ENCODE measurements at places on chromosomes 7 and 10.

- DNase-seq: no peak
These were observed 54.4 kb downstream of the MGMT start for GRCh38 chr10:129521161-129522025.

DNA sequence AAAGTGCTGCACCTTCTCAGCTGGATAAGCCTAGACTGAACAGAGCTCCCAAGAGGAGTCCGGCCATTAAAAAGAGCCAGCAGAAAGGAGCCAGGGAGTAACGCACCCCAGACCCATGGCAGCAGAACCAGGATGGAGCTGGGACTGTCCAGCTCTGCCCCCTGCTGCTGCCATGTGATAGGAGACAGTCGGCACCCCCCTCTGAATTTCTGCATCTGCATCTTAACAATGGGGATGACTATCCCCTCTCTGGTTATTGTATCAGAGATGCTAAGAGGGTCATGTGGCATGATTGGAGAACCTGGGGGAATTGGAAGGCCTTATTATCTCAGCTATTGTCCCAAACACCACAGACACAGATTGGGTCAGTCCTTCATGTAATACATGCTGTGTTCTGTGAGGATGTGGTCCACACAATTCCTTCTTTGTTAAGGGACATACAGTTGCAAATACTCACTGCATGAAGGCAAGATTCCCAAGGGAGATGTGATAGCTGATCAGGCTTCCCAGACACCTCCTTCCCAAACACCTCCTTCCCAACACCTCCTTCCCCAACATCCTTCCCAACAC is 29.3 kb downstream of the PLEKHS1 start:
- no peak for DNase-seq

DNA sequence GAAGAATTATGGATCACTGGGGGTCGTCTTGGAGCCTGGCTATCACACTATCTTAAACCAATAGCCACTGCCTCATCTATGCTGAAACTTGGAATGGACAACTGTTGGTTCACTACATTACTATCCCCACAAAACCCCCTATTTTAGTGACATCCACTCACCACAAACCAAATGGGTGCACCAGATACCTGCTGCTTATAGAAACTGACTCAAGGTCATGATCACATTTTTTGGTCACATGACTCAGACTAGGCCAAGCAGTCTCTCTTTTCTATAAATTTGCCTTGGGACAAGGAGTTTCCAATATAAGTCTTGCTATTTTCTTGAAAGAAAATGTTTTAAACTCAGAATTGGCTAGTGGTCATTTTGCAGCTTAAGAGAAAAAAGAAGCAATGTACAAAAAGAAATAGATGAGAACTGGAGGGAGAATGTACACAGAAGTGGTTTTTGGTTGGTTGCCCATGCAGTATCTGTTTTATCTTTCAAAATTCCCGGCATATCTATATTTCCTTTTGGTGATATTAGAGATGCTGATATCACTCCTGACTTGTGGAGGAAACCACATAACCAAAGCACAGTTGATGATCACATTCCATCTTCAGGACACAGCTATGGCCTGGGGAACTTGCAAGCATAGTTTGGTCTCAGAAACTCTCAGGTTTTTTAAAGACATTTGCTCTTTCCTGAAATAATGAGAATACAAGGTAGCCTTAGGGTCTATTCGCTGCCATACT is 85.2 kb upstream of the CACNA2D1 start:
- no peak for DNase-seq

DNA sequence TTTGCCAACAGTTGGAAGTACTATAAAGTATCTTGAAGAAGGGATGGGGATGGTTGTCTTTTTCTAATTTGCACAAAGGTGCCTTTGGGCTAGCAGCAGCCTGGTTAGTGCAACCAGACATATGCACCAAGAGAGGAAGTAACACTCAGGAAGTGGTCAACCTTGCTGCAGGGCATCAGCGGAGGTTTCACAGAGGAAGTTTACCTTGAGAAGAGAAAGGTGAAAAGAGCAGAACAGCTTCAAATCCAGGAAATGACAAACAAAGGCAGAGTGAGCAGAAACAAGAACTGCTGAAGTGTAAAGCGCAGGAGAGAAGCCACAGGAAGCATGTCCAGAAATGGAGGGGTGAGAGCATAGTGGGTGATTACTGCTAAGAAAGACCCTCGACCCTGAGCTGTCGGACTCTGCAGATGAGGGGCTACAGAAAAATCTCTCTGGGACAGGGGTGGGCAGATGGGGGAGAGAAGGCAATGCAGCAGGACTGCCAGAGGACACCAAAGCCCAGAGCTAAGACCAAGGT is 66.9 kb downstream of the STK17A start:
- DNase-seq: peak; percentile 69

GRCh38 chr7:117790731-117791130 is 82.5 kb downstream of the CTTNBP2 start:
- no peak for DNase-seq

DNA sequence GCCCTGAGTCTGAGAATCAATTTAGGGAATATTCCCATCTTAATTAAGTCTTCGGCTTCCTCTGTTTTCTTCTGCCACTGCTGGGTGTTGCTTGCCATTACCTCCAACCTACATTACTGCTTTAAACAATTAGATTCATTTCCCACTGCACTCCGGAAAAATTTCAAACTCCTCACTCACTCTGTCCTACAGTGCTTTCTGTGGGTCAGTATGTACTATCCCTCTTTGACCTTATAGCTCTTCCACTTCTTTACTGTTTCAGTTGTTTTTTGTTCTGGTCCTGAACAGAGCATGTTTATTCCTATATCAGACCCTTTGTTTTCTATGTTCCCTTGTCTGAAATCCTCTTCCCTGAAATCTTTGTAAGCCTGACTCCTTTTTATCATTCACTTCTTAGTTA is 160.6 kb downstream of the MAGI2 start:
- DNase-seq: no peak

- no peak for DNase-seq
These were observed 58.2 kb upstream of the DNAAF5 start for GRCh38 chr7:668139-668931.

- DNase-seq: no peak
These were observed 1.5 kb upstream of the DHX32 start for GRCh38 chr10:125882596-125882995.

DNA sequence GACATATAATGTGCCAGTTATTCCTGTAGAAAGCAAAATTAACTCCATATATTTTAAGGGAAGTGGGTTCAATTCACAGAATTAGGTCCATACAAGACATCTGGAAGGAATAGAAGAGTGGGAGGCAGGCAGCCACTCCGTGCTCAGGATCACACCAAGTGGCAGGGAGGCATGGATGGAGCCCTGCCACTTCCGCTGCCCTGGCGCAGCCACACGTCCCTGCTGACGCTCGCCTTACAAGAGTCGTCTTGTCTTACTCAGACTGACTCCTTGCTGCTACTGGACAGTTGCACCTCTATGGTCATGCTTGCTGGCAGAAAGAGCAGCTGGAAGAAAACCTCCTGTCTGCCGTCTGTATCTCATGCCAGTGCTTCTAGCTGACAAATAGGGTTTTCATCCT is 579.9 kb upstream of the POM121L12 start:
- DNase-seq: no peak

DNA sequence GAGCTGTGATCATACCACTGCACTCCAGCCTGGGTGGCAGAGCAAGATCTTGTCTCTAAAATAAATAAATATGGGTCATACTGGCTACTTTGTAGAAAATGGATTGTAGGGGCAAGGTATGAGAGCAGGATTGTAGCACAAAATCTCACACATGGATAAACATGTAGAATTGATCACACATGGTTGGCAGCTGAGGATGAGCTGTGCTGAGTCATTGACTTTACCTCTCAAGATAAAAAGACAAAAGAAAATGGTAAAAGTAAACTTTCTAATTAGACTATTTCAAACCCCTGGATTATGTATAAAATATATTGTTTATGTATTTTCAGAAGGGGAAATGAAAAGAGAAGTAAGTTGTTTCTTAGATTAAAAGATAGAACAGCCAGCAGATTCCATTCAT is 69.3 kb downstream of the APBB1IP start:
- DNase-seq: no peak

DNA sequence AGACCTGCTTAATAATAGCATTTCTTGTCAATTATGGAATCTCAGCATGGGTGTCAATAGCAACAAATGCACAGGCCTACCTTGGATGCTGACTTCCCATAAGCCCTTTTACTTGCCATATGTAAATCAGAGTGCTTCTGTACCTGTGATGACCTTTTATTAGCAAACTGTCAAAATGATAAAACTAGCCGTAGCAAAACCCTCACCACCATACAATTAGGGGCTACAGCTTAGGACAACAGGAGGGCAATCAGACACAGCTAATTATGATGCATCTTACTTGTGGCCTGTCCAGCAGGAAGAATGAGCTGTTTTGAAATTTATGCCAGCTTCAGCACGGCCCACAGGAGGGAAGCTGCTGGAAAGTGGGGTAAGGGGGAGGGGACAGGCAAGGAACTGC is 201.6 kb downstream of the TAX1BP1 start:
- no peak for DNase-seq

- no peak for DNase-seq
These were observed 39.2 kb downstream of the FGF8 start for GRCh38 chr10:101736666-101737065.

GRCh38 chr7:115479448-115479847 is 551.1 kb downstream of the TFEC start:
- DNase-seq: no peak

DNA sequence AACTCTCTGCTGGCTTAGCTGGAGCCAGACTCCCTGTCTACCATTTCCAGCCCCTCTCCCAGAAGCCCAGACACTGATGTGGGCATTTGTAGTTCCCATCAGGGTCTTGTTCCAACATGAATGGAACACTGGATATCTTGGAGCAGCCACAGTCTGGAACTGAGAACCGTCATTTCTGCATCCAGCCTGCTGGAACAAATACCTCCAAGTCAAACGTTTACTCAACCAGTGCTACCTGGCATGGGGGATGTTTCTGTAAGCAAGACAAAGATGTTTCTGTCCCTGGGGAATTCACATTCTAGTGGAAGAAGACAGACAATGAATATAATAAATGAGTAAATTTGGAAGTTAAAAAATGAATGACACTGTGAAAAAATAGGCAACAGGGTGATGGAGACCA is 70.8 kb upstream of the ZNF438 start:
- DNase-seq: no peak

DNA sequence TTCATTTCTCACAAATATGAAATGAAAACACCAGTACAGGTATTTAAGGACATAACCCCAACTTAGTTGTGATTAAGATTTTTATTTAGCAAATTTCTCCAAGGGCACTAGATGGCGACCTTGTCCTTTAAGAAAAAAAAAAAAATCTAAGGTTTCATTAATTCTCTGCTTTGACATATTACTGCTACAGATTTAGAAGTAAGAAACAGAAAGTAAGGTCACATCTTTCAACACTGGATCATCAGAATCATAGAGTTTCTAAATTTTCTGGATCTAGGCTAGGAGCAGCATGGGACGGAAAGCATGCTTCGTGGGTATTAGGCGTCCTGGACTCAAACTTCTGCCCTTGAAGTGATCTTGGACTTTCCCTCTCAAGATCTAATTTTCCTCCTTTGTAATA is 85.5 kb upstream of the PRKG1 start:
- no peak for DNase-seq

GRCh38 chr10:59954296-59954695 is 47.9 kb upstream of the CCDC6 start:
- no peak for DNase-seq

GRCh38 chr7:39054731-39055130 is 77.0 kb downstream of the POU6F2 start:
- no peak for DNase-seq

GRCh38 chr10:62830679-62831078 is 14.5 kb upstream of the EGR2 start:
- DNase-seq: no peak

- DNase-seq: no peak
These were observed 162.8 kb upstream of the BMPER start for GRCh38 chr7:33742521-33742920.

DNA sequence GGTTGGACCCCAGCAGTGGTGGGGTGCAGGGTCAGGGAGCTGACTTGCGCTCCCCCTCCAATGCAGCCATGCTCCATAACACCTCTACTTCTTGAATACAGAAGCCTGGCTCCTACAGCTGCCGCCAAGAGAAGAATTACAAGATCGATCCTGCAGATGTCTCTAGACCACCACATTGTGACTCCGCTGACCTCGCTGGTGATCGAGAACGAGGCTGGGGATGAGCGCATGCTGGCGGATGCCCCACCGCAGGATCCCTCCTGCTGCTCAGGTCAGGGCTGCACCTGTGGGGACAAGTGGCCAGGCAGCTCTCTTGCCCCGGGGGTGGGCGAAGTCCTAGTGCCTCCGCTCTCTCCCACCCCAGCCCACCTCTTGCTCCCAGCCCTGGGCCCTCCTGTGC is 31.7 kb downstream of the ITIH2 start:
- no peak for DNase-seq

DNA sequence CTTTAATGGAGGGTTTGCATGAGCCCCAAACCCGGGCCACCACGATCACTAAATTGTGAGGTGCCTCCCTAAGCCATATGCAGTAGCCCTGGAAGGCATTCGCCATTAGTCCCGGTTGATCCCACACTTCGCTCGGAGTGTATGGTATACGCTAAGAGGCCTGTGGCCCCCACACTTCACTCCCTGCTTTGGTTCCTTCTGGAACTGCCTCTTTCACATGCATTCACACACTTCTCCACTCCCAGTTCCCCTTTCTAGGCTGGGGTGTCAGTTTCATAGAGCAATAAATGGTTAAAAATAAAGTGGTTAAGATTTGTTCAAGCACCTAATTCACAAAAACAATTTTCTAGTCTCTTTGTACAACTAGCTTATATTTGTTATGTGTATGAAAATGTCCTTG is 212.1 kb upstream of the KCND2 start:
- no peak for DNase-seq

- DNase-seq: no peak
These were observed 60.1 kb upstream of the PPP2R2D start for GRCh38 chr10:131840788-131841118.

GRCh38 chr7:36015733-36016132 is 137.3 kb upstream of the EEPD1 start:
- DNase-seq: no peak

DNA sequence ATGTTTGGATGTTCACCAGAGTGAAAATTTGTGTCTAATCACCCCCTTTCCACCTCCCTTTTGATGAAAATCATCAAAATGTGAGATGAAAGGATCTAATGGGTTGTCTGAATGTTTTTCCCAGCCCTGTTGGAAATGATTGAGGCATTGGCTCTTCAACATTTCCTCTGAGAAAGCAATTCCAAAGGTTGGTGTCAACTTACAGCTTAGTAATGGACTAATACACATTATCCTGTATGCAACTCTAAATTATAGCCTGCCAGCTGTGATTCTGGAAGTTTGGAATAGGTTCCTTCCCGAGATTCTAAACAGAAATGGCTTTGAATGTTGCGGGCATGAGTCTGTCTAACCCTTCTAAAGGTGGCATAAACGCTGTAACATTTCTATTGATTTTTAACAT is 152.9 kb downstream of the DYNC1I1 start:
- no peak for DNase-seq

- DNase-seq: no peak
These were observed 48.5 kb downstream of the LCOR start for GRCh38 chr10:96880575-96880974.

GRCh38 chr10:6348096-6348874 is 145.6 kb downstream of the PFKFB3 start:
- peak; percentile 74 for DNase-seq

All from GM13976 (cell line).